Heart right ventricle (tissue), 16 donors: ENCODE measurements at places on chromosomes 12 and 14.

GRCh38 chr12:65825183-65825506 lies 862 bp downstream of the HMGA2 start:
- DNase-seq, result no peak

GRCh38 chr12:32679920-32680237 lies 778 bp downstream of the DNM1L start:
- no peak for DNase-seq

- DNase-seq, result no peak
Measured at GRCh38 chr12:27347779-27348178, 15.1 kb downstream of the BMAL2 start.

DNA sequence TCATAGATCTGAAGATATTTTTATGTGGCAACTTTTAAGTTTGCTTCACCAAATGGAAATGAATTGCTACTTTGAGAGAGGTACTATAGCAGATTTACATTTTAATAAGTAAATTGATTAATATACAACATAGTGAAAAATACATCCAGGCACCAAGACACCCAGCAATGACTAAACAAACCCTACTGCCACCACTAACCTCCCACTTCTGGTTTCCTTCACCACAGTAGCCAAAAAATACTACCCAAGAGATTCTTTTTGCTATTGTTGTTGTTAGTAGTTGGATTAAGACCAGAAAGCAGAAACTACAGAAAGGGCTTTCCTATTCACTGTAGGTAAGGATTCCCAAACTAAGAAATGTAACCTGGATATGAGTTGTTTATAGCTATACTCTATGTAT lies 54.1 kb downstream of the COCH start:
- no peak for DNase-seq

DNA sequence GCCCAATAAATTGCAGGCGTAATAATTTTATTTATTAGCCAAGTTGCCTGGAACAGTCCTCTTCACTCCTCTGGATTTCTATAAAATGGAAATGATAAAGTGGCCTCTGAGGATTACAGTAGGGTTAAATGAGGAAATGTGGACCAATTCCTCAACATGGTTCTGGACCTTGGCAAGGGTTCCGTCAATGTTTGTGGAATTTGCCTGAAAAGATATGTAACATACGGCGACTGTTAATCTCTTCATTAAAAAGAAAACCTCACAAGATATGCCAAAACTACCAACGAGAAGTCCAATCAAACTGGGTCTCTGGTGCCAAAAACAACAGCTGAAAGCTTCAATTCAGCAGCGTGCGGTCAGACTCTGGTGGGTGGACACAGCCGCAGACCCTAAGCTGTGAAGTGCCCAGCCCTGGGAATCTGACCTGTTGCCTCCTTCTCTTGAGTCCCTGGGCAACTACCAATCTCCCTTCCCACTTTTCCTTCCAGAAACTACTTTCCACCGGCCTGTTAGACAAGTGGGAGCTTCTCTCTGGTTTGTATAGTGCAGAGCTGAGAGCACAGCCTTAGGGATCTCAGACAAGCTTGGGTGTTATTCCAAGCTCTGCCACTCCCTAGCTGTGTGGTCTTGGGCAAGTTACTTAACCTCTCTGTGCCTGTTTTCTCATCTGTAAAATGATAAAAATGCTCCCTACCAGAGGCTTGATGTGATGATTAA lies 190.5 kb upstream of the GSC start:
- no peak for DNase-seq

DNA sequence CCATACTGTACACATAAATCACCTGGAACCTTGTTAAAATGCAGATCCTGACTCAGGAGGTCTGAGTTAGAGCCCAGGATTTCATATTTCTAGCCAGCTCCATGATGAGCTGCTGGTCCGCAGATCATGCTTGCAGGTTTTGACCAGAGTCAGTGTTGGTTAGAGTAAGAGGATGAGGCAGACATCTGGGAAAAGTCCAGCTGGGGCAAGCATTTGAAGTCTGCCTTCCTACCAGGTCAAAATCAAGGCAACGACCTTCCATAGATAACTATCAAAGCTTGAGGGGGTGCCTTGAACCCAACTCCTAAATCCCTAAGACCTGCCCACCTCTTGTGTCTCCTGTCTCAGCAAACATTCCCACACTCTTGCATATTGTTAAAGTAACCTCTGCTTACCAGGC lies 9.2 kb downstream of the OAS2 start:
- DNase-seq, result no peak

DNA sequence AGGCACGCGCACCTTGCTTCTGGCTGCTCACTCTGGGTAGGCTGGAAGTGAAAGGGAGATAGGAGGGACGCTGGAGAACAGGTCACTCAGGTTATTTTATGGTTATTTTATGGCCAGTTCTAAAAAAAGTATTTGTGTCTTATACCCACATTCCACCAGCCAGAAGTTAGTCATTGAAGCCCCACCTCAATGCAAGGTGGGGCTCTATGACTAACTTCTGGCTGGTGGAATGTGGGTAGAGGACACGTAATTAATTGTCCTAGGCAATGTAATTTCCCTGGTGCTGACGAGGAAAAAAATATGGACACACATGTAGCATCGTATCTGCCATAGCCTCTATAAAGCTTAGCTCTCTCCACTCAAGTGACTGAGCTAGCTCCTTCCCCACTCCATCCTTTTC lies 104.9 kb downstream of the PDZRN4 start:
- DNase-seq, result no peak

DNA sequence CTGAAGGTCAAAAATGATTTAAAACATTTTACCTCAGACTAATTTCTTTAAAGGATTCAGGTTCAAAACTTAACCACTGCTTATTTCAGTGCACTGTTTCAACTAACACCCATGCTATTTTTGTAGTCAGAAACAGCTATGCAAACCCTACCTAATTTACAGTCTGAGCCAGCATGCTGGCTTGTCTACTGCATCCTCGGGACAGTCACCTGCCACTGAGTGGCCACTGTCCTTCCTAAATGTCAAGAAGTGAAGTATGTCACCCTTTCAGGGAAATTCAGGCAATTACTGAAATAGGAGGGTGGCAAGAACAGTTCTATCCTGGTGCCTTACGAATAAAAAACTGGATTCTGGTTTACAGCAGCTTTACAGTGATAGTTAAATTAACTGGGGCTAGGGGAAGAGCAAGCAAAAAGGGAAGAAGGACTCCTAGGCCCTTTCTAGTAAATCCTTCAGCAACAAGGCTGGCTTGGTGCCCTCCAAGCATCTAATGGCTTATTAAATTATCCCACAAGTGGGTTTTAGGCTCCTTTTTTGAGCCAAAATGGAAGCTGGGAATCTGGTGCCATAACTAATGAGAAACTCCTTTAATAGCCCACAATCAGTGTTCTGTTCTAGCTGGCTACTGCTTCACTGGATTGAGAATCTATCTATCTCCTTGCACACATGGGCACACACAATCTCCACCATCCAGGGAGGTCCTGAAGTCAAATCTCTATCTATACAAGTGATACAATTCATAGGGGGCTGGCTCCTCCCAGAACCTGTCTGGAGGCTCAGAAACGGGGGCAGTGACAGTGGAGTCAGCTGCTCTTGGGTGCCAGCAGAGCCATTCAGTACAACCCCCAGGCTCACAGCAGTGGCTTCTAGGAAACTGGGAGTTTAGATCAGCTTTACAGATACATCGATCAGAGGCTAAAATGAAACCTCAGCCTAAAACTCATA lies 43.4 kb downstream of the SH2B3 start:
- DNase-seq, result no peak

DNA sequence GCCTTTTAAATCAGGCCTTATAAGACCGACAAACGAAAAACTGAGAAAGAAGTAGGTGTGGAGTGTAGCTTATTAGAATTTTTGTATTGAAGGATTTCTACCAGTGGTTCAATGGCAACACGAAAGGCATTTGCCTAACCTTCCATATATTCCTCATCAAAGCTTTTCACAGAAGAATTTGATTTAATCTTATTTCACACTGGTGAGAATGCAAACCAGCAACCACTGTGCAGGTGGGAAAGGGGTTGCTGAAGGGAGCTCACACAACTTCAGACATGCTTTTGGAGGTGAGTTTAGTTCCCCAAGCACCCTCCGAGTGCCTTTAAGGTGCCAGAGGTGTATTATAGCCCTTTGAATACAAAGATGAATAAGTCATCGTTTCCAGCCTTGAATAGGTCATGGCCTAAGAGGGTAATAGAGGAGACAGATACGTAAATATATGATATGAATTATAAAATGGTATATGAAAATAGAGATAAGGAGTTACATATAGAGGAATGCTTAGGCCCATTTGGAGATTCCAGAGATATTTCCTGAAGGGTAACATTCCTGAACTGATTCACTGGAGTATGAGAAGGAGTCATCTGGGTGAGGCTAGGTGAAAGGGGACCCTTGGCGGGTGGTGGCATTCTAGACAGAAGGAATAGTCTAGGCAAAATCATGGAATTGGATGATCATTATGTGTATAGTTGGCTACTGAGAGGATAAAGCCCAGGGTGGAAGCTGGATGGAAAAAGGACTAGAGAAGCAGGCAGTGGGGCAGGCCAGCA lies 6.4 kb downstream of the ERP27 start:
- DNase-seq, result no peak

DNA sequence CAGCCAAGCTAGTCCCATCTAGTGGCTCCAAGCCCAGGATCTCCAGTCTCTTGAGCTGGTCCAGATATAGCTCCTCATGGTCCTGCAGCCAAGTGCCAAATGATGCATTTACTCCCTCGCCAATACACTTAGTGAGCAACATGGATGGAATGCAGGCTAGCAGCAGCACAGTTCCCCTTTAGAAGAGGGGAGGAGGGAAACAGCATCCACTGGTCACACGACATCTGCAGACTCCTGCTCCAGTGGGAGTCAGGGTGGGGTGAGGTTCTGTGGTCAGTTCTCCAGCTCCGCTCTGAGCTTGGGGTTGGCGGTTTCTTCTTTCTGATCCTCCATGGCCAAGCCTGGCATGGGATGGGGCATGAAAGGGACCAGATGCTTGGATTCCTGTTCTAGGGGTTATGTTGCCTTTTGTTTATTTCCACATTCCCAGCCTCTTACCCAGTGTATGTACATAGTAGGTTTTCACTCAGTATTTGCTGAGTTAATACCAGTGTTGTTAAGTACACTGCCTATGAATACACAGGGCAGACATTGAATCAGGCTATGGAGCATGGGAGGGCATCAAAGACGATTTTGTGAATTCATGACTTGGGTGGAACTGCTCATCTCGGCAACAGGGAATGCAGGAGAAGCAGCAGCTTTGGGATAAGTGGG lies 57.3 kb downstream of the GALNT16 start:
- DNase-seq, result peak; percentile 84

GRCh38 chr14:59341858-59342477 lies 123.2 kb downstream of the GPR135 start:
- no peak for DNase-seq

- DNase-seq, result no peak
Measured at GRCh38 chr14:86013641-86014040, 483.7 kb downstream of the FLRT2 start.

GRCh38 chr12:30719060-30719459 lies 23.4 kb upstream of the IPO8 start:
- no peak for DNase-seq

- no peak for DNase-seq
Measured at GRCh38 chr12:102568276-102568675, 87.9 kb upstream of the IGF1 start.

DNA sequence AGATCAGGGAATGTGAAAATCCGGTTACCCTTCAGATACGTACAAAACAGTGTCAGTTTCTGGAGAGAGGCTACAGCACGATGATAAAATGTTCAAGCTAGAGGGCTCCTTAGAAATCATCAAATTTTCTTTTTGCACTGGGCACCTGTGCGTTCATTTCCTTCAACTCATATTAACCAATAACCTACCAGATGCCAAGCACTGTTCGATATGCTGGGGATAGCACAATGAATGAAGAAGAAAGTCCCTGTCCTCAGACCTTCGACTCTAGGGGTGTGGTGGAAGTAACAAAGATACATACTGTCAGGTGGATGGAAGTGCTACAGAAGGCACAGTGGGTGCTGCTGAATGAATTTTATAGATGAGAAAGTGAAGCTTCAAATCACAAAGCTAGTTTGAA lies 172.3 kb downstream of the FOXN3 start:
- DNase-seq, result no peak

GRCh38 chr14:103372552-103373304 lies 12.5 kb upstream of the MARK3 start:
- no peak for DNase-seq

DNA sequence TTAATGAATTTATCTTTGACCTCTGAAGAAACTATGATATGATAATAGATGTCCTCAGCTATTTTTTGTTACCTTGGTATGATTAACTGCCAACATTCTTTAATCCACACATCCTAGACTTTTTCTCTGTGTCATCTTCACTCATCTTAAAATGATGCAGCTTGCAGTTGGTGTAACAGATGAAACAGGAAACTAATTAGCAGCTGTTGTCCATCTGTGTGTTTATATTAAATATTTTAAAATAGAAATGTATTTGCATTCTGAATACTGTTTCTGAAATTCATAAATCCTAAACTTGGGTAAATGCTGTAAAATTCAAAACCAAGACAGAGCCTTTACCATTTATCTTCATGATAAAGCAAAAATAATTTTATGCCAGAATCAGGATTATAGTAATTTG lies 56.1 kb upstream of the GARIN2 start:
- DNase-seq, result no peak

GRCh38 chr12:104768033-104768432 lies 190.1 kb downstream of the SLC41A2 start:
- no peak for DNase-seq

- peak; percentile 32 for DNase-seq
Measured at GRCh38 chr14:104676694-104677511, 12.5 kb upstream of the INF2 start.

DNA sequence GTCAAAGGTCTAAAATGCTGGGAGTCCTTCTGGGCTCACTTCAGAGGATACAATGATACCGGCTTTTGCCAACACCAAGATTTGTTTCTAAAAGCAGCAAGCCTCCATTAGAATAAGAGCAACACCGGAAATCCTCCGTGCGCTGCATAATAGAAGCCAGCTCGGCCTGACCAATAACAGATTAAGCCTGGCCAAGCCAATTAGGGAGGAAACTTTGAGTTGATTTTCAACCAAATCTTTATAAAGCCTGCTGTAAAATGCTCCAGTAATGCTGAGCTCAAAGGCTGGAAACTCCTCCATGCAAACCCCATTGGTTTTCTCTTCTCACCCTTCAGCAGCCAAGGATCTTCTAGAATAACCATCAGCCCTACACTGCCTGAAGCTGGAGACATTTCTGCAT lies 150.1 kb downstream of the NTF3 start:
- no peak for DNase-seq

GRCh38 chr14:61281186-61281947 lies at the start of gene TMEM30B:
Gene TMEM30B (minus strand): TSS chr14:61281338. CDS start chr14:61281147, 191 bp downstream.
- no peak for DNase-seq

DNA sequence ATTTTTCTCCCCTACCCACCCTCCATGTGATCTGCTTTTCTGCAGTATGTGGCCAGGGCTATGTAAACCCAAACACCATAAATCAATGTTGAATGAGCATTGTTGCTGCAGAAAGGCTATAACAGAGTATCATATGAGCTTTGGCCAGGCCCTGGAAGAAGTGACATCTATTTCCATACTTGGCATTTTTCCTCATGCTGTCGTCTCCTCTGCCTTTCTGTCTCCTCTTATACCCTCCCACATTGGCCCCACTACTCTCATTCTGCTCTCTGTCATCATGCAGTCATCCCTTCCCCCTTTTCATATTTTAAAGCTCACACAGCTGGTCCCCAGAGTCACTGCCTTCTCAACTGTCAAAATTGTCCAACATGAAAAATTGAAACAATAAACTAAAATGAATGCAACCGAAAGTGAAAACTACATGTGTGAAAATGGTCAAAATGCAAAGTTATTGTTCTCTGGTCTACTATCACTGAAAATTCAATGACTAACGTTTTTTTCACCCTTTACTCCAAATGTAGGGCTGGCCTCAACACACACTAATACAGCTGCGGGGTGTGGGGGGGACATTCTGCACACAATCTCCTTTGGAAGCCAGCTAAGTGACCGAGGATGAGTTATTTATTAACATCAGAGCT lies 290.7 kb upstream of the TMPO start:
- no peak for DNase-seq
